ENCODE measurements at places on chromosomes 4 and X.

DNA sequence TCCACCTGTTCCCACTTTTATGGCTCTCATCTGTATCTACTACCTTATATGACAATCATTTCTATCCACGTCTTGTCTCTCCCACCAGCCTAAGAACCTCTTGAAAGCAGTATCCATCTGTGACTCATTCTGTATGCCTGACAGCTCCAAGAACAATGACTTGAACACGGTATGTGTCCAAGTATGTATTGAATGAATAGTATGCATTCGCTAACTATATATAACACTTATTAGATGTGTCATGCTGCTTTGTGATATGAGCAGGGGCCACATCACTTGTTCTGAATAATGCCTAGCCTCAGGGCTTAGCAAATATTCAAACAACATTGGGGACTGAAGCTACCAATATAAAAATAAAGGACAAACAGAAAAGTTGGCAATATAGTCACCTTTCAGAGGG is 4.9 kb downstream of the OPHN1 start:
- no peak for DNase-seq

GRCh38 chr4:170589597-170590191 is 499.9 kb upstream of the AADAT start:
- DNase-seq, result no peak

- no peak for DNase-seq
These were observed 69.2 kb downstream of the PHKA1 start for GRCh38 chrX:72644946-72645345.

GRCh38 chr4:22554670-22555069 is 38.8 kb upstream of the ADGRA3 start:
- no peak for DNase-seq

DNA sequence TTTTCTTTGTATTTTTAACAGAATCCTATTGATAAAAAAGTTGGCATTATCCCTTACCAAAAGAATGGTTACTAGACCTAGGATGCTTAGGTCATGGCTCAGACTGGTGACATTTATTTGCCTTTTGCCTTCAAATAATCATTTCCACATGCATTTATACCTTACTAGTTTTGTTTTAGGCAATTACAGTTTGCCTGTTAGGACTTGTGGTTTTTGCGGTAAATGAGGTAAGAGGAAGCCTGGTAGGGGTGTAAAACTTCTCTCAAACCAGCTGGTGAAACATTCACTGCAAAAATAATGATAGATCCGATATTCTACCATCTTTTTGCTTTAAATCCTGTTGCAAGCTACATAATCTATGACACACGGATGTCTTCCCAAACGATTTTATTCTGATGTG is 12.1 kb downstream of the LAMP2 start:
- no peak for DNase-seq

DNA sequence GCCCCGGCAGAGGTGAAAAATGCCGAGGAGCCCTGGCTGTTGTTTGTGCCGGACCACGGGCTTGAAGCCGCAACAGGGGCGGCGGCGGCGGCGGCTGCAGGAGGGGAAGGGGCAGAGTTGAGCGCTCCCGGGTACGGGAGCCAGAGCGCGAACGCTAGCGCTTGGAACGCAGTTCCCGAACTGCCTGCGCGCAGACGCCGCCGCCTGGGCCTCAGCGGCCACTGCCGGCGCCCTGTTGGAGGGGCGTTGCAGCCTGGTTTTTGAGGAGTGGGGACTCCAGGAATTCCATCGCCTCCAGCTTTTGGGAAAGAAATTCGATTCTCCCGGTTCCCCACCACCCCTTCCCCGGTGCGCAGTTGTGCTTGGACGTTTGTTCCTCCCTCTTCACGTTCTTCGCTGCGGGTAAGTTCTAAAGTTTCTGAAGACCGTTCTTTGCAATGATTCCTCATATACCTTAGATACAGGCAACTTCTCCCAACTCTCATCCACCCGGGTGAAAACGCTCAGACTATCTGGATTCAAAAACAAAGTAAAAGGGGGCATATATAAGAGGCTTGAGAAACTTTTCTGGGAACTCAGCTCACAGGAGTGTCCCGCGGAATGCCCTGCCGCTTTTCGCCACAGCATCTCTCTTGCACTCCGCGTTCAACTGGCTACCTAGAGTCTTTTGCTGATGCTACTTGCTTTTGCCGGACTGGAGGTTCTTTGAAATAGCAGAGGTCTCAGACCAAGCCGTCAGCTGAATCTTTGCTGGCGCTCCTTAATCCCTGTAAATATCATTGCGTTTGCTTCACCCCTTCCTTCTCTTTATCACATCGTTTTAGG is 1.0 kb downstream of the FAT4 start:
- DNase-seq, result peak; percentile 26

DNA sequence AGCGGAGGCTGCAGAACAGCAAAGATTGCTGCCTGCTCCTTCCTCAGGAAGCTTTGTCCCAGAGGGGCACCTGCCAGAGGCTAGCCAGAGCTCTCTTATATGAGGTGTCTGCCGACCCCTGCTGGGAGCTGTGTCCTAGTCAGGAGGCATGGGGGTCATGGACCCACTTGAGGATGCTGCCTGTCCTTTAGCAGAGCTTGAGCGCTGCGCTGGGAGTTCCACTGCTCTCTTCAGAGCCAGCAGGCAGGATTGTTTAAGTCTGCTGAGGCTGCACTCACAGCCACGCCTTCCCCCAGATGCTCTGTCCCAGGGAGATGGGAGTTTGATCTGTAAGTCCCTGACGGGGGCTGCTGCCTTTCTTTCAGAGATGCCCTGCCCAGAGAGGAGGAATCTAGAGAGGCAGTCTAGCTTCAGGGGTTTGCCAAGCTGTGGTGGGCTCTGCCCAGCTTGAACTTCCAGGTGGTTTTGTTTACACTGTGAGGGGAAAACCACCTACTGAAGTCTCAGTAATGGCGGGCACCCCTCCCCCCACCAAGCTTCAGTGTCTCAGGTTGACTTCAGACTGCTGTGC is 10.9 kb downstream of the DCK start:
- no peak for DNase-seq

DNA sequence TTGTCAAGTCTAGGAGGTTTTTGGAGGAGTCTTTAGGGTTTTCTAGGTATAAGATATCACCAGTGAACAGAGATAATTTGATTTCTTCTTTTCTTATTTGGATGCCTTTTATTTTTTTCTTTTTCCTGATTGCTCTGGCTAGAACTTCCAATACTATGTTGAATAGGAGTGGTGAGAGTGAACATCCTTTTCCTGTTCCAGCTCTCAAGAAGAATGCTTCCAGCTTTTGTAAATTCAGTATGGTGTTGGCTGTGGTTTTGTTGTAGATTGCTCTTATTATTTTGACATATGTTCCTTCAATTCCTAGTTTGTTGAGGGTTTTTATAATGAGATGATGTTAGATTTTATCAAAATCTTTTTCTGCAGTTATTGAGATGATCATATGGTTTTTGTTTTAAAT is 165.6 kb upstream of the WDFY3 start:
- DNase-seq, result no peak

DNA sequence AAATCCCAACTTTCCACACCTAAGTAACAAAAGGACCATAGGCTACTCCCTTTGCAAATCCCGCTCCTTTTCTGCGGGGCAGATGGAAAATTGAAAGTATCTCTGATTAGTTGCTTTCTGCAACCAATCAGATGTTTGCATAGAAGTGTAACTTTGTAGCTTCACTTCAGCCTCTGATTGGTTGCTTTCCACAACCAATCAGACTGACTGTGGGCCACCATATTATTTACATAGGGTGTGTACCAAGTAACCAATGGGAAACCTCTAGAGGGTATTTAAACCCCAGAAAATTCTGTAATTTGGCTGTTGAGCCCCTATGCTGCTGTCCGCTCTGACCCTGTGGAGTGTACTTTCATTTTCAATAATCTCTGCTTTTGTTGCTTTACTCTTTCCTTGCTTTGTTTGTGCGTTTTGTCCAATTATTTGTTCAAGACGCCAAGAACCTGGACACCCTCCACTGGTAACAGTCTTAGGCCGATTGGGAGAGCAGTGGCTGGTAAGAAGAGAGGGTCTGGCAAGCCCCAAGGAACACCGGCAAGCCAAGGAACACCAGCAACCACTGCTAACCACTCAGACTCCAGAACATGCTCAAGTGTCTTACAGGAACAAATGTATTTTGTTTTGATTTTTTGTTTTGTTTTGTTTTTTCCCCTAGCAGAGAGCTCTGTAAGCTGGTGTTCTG is 125.5 kb upstream of the MAP3K15 start:
- no peak for DNase-seq

GRCh38 chr4:183602557-183603027 is 56.4 kb downstream of the RWDD4 start:
- DNase-seq, result no peak

GRCh38 chr4:96164814-96165351 is 325.0 kb downstream of the PDHA2 start:
- no peak for DNase-seq

DNA sequence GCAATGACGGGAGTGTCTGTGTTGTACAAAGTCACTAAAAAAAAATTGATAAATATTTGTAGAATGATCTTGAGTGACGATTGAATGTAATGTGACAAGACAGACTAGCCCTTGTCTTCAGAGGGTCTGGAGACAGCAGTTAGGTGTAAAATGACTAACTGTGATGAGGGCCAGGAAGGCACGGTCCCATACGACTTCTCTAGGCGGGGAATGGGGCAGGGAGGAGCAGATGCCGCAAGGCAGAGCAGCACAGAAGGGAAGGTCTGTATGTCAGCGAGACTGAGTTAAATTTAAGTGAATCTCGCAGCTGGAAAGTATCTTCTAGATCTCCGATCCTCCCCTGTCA is 405 bp downstream of the CENPE start:
- no peak for DNase-seq

- no peak for DNase-seq
These were observed 188.9 kb upstream of the IL1RAPL1 start for GRCh38 chrX:28398342-28398741.

- DNase-seq, result no peak
These were observed 306.8 kb downstream of the PDHA2 start for GRCh38 chr4:96146686-96147085.

DNA sequence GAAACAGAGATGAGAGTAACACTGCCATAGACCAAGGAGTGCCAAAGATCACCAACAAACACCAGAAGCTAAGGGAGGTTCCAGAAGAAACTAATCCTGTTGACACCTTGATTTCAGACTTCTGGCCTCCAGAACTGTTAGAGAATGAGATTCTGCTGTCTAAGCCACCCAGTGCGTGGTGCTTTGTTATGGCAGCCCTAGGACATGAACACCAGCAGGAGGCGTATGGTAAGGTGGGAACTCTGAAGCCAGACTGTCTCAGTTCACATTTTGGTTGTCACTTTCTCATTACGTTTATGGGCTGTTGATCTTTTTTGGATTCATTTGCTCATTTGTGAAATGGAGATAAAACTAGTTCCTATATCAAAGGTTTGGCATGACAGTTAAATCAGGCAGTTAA is 142.9 kb downstream of the DCHS2 start:
- DNase-seq, result no peak

DNA sequence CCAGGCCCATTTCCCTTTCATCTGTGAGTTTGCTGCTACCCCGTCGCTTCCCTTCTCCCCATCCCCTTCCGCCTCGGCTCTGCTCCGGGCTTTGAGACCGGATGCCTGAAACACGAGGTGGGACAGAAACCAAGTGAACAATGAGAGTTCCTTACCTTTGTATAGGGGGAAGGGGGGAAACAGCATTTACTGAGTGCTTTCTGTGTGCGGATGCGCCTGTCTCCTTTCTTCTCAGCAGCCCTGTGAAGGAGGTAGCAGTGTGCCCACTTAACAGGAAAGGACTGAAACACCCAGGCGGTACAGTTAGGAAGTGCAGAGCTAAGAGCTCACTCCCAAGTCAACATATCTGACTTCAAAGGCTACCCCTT is 43.2 kb upstream of the TMSB15B start:
- DNase-seq, result no peak

DNA sequence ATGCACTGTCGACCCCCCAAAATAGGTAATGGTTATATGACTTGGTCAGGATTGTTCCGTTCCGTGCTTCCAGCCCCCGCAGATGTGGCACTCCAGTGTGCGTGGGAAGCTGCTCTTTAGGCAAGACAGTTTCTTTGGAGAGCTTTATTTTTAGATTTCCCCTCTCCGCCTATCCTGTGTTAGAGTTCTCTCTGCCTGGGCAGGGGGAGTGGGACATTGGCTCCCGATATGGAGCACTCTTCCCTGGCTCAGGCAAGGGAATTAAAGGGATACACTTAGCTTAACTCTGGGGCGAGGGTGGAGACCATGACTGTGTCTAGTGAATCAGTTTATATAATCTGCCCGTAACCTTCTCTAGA is 36.0 kb downstream of the DLG3 start:
- no peak for DNase-seq

DNA sequence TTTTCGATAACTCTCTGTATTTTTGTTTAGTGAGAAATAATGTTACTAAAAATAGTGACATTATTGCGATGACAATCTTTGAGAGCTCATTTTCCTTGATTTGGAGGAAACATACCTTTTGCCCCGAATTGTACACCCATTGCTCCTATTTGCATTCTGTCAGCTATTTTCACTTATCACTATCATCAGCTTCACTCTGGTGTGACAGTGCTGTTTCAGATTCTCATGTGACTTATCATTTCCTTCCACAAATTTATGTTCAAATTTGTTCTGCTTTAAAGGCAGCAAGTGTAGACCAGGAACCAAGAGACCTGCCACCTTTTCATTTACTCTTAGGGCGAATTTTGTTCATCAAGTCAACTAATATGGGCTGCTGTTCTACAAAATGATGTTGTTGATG is 179.4 kb downstream of the RBM46 start:
- DNase-seq, result no peak

GRCh38 chr4:186878203-186878776 is 154.6 kb upstream of the FAT1 start:
- no peak for DNase-seq

DNA sequence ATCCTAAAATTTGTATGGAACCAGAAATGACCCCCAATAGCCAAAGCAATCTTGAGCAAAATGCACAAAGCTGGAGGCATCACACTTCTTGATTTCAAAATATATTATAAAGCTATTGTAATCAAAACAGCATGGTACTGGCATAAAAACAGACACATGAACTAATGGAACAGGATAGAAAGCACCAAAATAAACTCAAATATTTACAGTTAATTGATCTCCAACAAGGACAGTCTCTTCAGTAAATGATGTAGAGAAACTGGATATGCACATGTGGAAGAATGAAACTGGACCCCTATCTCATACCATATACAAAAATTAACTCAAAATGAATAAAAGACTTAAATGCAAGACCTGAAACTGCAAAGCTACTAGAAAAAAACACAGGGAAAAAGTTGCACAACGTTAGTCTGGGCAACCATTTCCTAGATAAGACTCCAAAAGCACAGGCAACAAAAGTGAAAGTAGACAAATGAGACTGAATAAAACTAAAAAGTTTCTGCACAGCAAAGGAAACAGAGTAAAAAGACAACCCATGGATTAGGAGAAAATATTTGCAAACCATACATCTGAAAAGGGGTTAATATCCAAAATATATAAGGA is 64.9 kb downstream of the CD99L2 start:
- DNase-seq, result no peak

DNA sequence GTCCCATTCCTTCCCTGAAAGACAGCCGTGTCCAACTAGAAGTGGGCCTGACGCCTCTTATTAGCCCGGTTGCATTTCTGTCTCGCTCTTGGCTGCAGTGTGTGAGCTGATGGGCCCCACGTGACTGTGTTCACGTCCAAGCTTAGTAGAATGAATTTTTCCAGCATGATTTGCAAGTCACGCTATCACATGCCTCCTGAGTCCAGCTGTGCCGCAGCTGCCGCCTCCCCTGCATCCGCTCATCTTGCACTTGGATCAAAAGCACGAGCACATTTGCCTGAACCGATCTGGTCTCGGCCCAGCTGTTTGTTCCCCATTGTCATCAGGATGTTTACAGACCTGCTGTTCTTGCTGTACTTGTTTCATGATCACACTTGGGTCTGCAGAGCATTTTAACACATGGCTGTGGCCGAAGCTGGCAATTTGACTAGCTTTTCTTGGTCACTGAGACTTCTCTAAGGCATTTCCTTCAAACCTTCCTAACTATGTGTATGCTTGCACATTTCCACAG is 126.5 kb downstream of the KIT start:
- peak; percentile 12 for DNase-seq
